IPS-NIHi11 (cell line): ENCODE measurements at places on chromosomes 3 and 15.
A peak's percentile ranks its signal among the peaks of the same experiment; 100 is the strongest.

DNA sequence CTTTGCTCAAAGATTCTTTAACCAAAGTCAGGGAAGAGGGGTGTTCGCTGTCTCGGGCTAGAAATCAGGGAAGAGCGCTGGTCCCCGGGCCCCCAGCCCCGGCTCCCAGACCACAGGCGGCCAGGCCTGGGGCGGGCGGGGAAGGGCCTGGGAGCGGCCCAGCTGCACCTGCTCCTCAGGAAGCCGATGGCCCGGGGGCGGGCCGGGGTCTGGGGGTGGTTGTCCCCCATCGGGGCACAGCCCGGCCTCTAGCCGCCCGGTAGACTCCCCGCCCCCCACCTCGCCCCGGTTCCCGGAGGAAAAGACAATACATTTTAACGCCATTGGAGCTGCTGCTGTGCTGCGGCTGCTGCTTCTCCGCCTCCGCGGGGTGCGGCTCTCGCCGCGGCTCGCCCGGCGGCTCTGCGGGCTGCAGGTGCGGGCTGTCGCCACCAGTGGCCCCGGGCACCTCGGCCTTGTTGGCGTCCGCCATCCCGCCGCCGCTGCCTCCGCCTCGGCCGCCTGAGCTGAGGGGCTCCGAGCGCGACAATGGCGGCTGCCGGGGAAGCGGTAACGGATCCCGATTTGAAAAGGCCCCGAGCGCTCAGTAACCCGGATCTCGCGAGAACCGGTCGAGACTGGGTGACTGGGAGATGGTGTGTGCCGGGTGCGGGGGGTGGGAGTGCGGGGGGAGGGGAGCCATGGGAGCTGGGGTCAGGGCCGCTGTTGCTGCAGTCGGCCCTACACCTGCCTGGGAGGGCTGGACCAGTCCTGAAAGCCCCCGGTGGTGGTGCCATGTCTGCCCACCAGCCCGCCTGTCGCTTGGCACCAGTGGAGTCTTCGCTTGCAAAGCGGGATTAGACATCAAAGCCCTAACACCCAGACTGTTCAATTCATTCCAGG is at the start of gene MYEF2:
Gene MYEF2, minus strand, starts transcription at position 530 of the 882 bp plus-strand sequence. Its CDS starts 58 bp downstream, at position 472.
- peak; percentile 88 for DNase-seq

GRCh38 chr3:29285471-29286071 is 4.7 kb downstream of the RBMS3 start:
- no peak for DNase-seq

DNA sequence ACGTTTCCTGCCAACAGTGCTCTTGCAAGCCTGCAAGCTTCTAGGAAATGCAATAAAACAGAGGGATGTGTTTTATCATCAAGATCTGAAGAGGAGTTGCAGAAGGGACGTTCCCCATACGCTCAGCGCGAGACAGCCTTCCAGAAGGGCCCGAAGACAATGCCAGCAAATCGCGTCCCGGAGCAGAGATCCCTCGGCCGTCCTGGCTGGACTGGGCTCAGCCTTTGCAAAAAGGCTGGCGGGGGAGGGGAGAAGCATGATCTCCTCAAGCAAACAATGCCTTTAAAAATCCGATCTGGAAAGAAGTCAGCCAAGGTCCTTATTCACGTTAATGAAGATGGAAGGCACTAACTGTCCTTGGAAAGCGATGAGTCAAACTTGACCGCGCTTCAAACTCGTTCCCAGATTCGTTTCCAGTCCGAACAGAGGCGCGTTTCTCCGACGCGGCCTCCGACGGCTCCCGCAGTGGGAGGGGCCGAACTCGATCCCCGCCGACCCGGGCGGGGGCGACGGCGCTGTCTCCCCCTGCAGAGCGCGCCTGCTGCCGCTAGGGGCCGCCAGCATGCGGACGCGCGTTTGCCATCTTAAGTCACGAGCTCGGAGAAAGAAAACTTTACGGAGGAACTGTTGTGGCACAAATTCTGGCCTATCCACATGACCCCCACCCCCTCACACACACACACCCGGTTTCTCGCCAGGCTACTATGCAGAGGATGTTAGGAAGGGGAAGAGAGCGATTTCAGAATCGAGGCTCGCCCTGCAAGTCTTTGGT is 5.5 kb downstream of the BCL6 start:
- peak; percentile 85 for DNase-seq

DNA sequence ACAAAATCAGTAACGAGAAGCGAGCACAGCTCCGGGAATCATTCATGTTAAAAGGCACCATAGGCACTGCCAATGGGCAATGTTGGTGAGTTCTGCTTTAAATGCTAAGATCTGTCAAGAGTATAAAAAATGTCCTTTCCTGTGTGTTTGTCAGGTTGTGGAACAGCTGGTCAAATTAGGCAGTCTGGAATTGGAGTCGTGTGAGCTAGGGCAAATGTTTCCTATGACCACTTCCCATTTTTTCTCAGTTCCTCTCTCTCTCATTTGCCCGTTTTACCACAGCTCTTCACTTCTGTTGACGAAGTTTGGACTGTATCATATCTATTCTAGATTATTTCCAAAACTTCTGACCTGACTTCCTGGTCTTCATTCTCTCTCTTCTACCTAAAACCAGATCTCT is 60.8 kb upstream of the GOLIM4 start:
- DNase-seq, result no peak

DNA sequence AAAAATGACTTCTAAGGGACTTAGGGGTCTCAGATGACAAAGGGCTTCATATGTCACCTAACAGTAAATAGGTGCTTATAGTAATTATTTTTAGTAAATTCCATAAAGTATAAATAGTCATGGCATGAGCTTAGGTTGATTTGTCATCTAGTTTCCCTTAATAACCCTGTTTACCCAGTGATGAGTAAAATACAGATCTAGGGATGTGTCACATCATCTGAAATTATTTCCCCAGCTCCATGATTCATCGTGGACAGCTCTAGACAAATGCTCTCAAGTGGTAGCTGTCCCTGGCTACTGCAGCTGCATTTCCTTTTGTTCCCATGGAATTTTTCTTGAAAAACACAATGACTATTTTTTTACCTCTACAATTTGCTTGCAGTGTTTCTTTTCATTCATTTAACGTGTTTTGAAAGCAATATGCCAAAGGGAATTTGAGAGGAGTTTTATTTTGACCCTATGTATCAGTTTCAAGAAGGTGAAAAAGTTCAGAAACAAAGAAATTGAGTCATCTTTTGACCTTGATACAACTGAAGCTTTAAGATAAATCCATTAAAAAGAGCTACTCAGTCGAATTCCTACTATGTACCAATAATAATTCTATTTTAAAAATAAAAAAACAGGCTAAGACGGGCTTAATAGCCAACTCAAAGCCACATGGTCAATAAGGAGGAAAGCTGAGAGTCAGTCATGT is 241.6 kb downstream of the KCNMB2 start:
- DNase-seq, result no peak

DNA sequence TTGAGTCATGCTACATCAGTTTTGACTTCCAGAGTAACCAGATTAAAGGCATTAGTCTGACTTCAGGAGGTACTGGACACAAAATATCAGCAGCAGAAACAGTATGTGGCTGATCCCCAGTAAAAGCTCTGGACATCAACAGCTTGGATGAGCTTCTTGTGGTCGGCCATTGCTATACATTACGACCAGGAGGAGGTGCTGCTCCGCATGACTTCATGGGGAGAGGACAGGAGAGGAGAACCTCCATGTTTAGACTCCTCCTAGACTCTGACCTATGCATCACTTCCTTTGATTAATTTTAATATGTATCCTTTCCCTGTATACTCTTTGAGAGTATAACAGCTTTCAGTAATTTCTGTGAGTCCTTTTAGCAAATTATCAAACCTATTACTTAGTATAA is 285.6 kb upstream of the ARHGEF26 start:
- peak; percentile 28 for DNase-seq

GRCh38 chr15:96126859-96127258 is 203.6 kb upstream of the NR2F2 start:
- DNase-seq, result no peak

DNA sequence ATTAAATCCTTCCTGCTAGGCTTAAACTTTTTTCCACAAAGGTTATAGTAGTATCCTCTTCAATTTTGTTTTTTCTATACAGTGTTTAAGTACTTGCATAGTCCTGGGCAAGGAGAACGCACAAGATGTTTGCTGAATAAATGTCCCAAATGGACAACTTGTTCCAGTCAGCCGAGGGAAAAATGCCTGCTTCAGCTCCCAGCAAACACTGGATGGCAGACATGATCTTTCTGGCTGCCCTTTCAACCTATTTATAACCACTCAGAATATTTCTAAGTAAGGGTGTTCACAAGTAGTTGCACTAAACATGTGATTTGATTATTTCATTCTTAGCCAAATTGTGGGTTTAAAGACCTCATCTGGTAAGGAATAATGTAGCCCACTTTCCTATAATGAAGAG is 29.8 kb downstream of the GNB4 start:
- no peak for DNase-seq

- no peak for DNase-seq
These were observed 2.3 kb downstream of the TTC23 start for GRCh38 chr15:99247062-99247461.

DNA sequence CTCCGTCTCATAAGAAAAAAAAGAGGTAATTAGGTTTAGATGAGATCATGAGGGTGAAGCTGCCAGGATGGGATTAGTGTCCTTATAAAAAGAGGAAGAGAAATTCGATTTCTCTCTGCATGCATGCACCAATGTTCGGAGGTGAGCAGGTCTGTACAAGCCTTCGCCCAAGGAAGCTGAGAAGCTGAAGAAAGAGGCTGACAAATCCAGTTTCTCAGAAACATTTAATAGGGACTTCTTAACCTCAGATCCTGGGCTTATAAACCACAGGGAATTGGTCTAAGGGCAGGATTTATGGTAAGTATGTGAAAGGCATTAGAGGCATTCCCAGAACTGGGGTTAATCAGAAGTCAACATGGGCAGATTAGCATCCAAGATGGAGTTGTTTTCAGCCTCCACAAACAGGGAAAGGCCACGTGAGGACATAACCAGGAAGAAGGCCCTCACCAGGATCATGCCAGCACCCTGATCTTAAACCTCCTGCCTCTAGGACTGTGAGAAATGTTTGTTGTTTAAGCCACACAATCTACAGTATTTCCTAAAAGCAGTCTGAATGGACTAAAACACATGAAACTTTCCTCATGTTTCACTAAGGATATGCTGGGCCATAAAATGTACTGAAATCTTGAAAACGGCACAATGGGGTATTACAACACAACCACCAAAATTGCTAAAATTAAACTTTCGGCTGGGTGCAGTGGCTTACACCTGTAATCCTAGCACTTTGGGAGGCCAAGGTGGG is 11.3 kb downstream of the SHISA5 start:
- DNase-seq, result no peak

DNA sequence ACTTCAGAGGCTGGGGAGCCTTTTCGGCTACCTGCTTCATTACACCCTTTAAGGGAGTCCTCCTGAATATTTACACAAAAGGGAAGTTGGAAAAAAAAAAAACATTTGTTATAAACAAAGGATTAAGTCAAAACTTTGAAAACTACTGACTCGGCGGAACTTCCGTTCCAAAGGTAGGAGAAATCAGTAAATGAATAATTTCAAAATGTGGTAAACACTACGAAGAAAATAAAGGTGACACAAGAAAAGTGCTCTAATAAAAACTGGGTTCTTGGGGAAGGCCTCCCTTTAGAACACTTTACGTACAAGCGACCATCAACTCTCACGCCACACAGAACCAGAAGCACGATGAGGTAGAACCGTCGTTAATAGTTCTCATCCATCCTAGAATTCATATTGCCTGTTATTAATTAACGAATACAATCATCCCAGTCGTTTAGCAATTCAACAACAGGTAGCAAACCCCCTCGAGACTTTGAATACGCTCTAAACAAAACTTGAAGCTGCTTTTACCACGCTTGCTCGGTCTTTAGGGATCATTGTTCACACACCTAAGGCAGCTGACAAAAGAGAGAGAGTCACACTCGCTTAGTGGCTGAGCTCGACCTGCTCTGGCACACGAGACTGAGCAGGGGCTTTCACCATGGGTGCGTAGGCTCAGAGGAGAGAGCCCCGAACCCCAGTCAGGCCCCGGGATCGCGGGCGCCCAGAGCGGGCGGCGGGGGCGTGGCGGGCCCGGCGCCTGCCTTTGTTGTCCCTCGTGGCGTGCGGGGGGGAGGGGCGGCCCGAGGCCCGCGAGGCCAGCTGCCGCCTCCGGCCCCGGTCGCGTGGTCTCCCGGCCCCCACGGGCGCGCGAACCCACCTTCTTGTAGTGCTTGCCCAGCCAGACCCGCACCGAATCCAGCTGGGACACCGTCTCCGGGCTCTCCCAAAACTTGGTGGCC is 680 bp downstream of the SMARCC1 start:
- DNase-seq, result peak; percentile 82

DNA sequence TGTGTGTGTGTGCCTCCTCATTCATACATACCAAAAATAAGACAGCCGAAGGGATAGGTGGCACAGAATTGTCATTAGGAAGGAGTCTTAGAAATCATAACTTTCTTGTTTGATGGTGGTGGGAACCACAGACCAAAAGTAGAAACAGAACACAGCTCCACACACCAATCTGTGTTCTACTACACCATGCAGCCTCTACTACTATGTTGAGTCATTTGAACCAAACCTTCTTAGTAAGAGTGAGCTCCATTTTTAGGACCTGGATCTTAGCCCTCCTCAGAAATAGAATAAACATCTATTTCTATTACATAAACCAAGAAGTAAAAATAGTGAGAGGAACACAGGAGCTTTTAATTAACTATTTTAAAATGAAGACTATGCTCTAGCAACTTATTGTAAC is 27.9 kb upstream of the PLCH1 start:
- DNase-seq, result no peak

- no peak for DNase-seq
These were observed 283.7 kb downstream of the ROBO2 start for GRCh38 chr3:77323626-77324025.

- DNase-seq, result no peak
These were observed 2.2 kb downstream of the INAFM2 start for GRCh38 chr15:40325700-40326099.

DNA sequence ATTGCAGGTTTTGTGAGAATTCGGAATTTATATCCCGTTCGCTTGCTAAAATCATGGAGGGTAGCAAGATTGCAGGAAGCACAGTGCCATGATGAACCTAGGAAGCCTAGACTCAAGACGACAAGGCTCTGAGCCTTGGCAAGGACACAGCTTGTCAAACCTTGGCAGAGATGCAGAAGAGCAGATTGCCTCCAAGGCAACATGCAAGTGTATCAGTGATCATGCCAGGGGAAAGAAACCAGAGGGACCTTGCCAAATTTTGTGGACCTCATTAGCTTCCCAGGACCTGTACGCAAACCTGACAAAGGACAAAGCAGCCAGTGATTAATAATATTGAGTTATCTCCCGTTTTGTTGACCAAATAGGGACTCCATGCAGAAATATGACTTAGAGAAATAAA is 159.7 kb downstream of the GOLIM4 start:
- no peak for DNase-seq

GRCh38 chr15:95601525-95601924 is 729.0 kb upstream of the NR2F2 start:
- no peak for DNase-seq
